ENCODE measurements at places on chromosomes 3 and 15. TPM values are rescaled to one million over a fixed set of nuclear protein-coding genes. Genes with fewer than 3 reads are reported as not detected.

GRCh38 chr15:47987908-47988532 is 132.8 kb upstream of the SLC24A5 start:
- peak; percentile 44 for DNase-seq

GRCh38 chr3:99803297-99803696 is 14.4 kb upstream of the CMSS1 start:
- no peak for DNase-seq

The PRRT3 gene
- total RNA-seq: 4.1 TPM

- DNase-seq: no peak
Measured at GRCh38 chr15:31081056-31081455, 20.5 kb downstream of the TRPM1 start.

DNA sequence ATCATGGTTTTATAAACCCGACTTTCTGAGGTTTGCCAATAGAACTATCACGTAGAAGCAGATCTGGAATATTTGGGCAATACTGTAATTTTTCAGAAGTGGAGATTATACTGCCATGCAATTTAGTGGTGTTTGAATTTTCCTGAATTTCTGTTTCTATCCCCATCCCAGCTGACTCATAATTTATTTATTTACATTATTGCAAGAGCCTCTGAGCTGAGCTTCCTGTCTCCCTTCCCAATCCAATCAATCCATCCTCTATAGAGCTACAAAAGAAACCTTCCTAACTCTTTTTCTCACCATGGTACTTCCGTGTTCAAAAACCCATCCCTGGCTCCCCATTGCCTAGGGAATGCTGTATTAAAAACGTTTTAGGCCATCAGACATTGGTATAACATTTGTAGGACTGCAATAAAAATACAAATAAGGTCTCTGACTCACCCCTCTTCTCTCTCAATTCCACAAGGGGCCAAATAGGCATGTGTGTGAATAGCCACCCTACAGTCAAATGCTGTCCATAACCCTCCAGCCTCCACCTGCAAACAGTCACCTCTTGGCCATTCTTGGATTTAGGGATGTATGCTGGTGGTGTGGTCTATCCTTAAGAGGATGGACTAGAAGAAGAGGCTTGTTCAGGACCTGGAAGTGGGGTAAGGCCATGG is 190.7 kb downstream of the CD47 start:
- no peak for DNase-seq

The PLAAT1 gene
- 18.3 TPM for total RNA-seq

The GPR156 gene
- total RNA-seq: 2.0 TPM

The AP3B2 gene
- 55.8 TPM for total RNA-seq

The ANKRD34C gene
- total RNA-seq: under 0.01 TPM

The TBC1D2B gene
- 10.6 TPM for total RNA-seq

- DNase-seq: no peak
Measured at GRCh38 chr15:78044407-78045155, 32.9 kb downstream of the TBC1D2B start.

Data from frontal cortex (tissue), 4 donors.